ENCODE measurements at places on chromosomes 5 and 9. TPM values are rescaled to one million over a fixed set of nuclear protein-coding genes. Genes with fewer than 3 reads are reported as not detected.
A peak's percentile ranks its signal among the peaks of the same experiment; 100 is the strongest.

GRCh38 chr9:80465556-80465955 is 893.8 kb downstream of the TLE4 start:
- no peak overlapping the region for H3K4me3 ChIP-seq
- no peak for DNase-seq
- no peaks in the 10 kb centered on the region for H3K27me3 ChIP-seq
- no peaks in the 10 kb centered on the region for H3K4me1 ChIP-seq
- no peak overlapping the region for H3K27ac ChIP-seq

DNA sequence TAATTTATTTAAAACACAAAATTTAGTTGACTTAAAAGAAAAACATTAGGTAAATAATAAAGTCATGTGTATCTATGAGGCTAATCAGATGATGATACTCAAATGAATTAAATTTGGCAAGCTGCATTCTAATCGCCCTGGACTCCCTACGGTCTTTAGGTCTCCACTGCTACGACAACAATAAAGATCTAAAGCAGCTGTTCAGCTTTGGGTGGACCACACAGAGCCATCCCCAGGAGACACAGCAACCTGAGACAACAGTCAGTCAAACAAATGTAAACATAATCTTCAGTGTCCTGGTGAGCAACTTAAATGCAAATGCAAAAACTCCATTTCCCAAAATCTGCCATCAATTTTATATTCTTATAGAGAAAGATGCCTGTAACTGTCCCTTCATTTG is 65.5 kb downstream of the MCTP1 start:
- H3K36me3 ChIP-seq, result no peaks in the 10 kb centered on the region
- no peak for DNase-seq
- H3K4me3 ChIP-seq, result no peak overlapping the region
- H3K4me1 ChIP-seq, result no peaks in the 10 kb centered on the region
- H3K27ac ChIP-seq, result no peak overlapping the region

- no peaks in the 10 kb centered on the region for H3K36me3 ChIP-seq
- no peak overlapping the region for H3K4me3 ChIP-seq
- peaks cover 17% of the 10 kb centered on the region for H3K4me1 ChIP-seq
- no peak for DNase-seq
Measured at GRCh38 chr5:34667705-34668104, 11.6 kb downstream of the RAI14 start.

DNA sequence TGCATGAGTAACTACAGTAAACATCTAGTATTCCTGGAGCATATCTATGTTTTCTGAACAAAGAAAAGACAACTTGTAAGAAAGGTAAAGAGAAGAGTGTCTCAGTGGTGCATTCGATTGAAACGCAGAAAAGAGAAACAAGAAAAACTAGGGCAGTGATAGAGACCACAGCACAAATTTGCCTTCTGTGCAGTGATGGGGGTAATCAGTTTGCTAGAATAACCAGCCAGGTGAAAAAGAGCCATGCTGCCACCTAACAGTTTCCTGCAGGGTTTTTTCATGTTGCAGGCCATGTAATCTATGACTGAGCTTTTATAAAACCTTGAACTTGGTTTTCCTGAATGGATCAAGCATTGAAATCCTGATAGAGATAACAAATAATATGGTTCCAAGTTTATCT is 198.4 kb upstream of the MEF2C start:
- no peak for DNase-seq
- no peaks in the 10 kb centered on the region for H3K36me3 ChIP-seq
- H3K4me3 ChIP-seq, result no peak overlapping the region
- no peaks in the 10 kb centered on the region for H3K4me1 ChIP-seq
- no peak overlapping the region for H3K27ac ChIP-seq

- no peak for DNase-seq
- H3K4me1 ChIP-seq, result no peaks in the 10 kb centered on the region
- no peak overlapping the region for H3K4me3 ChIP-seq
- no peak overlapping the region for H3K27ac ChIP-seq
Measured at GRCh38 chr9:131291795-131292315, 2.3 kb downstream of the PLPP7 start.

GRCh38 chr5:181070523-181070922 is 30.5 kb downstream of the BTNL9 start:
- H3K4me1 ChIP-seq, result no peaks in the 10 kb centered on the region
- H3K27me3 ChIP-seq, result no peaks in the 10 kb centered on the region
- H3K36me3 ChIP-seq, result no peaks in the 10 kb centered on the region
- no peak overlapping the region for H3K27ac ChIP-seq
- H3K4me3 ChIP-seq, result no peak overlapping the region

- peaks cover 5% of the 10 kb centered on the region for H3K36me3 ChIP-seq
- DNase-seq, result no peak
- H3K4me3 ChIP-seq, result no peak overlapping the region
- no peaks in the 10 kb centered on the region for H3K27me3 ChIP-seq
- H3K27ac ChIP-seq, result no peak overlapping the region
Measured at GRCh38 chr9:98219364-98219716, 26.9 kb upstream of the CORO2A start.

- no peak for DNase-seq
- H3K27me3 ChIP-seq, result no peaks in the 10 kb centered on the region
- no peaks in the 10 kb centered on the region for H3K36me3 ChIP-seq
- no peak overlapping the region for H3K27ac ChIP-seq
Measured at GRCh38 chr5:115888027-115888426, 46.3 kb downstream of the AP3S1 start.

DNA sequence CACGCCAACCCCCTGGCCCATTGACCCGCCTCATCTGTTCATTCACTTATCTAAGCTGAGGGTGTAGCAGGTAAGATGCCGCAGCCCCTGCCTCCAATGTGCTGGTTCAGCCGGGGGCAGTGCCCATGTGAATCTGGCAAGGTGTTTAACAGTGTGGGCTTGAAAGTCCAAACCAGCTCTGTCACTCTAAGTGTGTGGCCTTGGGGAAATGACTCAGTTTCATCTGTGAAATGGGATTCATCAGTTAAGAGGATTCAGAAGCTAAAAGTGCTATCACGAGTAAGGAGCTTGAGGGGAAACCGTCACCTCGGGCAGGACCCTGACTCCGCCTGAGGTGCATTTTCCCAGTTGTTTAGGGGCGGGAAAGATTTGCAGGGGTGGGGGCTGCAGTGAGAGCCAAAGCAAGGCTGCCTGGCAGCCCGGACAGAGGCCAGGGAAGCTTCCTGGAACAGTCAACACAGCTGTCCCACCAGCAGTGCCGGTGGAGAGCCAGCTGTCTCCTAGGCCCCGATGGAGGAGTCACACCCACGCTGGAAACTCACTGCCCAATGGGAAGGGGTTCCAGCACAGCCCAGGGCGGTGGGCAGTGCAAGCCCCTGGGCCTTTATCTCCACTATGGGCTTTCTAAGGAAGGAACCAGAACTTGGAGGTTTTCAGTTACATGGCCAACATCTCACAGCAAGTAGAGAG is 9.7 kb upstream of the URM1 start:
- no peaks in the 10 kb centered on the region for H3K4me1 ChIP-seq
- H3K4me3 ChIP-seq, result peak overlapping the region; percentile 40
- H3K27me3 ChIP-seq, result no peaks in the 10 kb centered on the region
- no peak for DNase-seq
- H3K36me3 ChIP-seq, result peaks cover 45% of the 10 kb centered on the region
- peak overlapping the region; percentile 82 for H3K27ac ChIP-seq

GRCh38 chr9:37983381-37984067 is 79.6 kb upstream of the SLC25A51 start:
- no peak overlapping the region for H3K4me3 ChIP-seq
- no peaks in the 10 kb centered on the region for H3K36me3 ChIP-seq
- H3K27me3 ChIP-seq, result no peaks in the 10 kb centered on the region
- H3K4me1 ChIP-seq, result no peaks in the 10 kb centered on the region
- no peak for DNase-seq

Gene GCNT4
- 1.5 TPM for total RNA-seq

Gene BTNL3
- total RNA-seq, result not detected

Gene TMEM174
- total RNA-seq, result not detected

Gene ADAMTS2
- 51.6 TPM for total RNA-seq

Gene KCNV2
- total RNA-seq, result not detected

Gene PANK3
- total RNA-seq, result 26.9 TPM

Gene FAM200C
- 5.7 TPM for total RNA-seq
